Mesothelial cell of epicardium (in vitro differentiated cells): ENCODE measurements at places on chromosomes 11 and 22.

DNA sequence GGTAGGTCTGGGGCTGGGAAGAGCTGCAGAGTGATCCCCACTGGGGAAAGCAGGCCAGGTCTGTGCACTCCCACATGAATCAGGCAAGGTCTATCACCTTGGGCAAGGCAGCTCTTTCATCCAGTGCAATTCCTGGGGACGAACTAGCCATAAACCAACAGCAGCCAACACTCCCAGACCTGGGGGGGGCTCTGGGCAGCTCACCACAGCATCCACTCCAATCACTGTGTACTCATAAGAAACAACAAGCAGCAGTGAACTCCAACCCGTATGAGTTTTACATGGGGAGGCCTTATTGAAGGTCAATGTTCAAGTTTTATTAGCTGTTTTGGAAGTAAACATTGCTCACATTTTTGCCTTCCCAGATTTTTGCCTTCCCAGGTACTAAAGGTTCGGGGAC, 157.4 kb upstream of the NAV2 start:
- no peak for DNase-seq
- H3K27me3 ChIP-seq, result peaks cover 5% of the 10 kb centered on the region
- H3K4me1 ChIP-seq, result peaks cover 8% of the 10 kb centered on the region
- no peak overlapping the region for H3K4me3 ChIP-seq

DNA sequence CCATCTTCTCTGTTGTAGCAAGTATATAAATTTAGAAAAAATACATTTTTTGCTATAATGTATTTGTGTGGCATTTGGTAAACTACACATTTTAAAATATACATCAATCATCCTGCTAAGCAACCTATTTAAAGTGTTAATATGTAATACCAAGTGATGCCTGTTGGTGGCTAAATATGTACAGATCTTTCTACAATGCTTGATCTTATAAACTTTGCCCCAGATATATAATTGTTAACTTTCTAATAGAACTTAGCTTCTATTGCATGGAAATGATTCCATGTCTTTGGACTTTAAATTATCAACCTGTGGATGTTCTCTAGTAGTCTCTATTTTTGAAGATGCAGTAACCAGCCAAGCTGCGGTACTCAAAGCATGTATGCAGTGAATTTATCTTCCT, 1260.4 kb upstream of the RAG2 start:
- H3K27ac ChIP-seq, result no peak overlapping the region
- DNase-seq, result no peak
- H3K36me3 ChIP-seq, result no peaks in the 10 kb centered on the region
- H3K4me3 ChIP-seq, result no peak overlapping the region
- H3K27me3 ChIP-seq, result no peaks in the 10 kb centered on the region
- peaks cover 8% of the 10 kb centered on the region for H3K4me1 ChIP-seq

DNA sequence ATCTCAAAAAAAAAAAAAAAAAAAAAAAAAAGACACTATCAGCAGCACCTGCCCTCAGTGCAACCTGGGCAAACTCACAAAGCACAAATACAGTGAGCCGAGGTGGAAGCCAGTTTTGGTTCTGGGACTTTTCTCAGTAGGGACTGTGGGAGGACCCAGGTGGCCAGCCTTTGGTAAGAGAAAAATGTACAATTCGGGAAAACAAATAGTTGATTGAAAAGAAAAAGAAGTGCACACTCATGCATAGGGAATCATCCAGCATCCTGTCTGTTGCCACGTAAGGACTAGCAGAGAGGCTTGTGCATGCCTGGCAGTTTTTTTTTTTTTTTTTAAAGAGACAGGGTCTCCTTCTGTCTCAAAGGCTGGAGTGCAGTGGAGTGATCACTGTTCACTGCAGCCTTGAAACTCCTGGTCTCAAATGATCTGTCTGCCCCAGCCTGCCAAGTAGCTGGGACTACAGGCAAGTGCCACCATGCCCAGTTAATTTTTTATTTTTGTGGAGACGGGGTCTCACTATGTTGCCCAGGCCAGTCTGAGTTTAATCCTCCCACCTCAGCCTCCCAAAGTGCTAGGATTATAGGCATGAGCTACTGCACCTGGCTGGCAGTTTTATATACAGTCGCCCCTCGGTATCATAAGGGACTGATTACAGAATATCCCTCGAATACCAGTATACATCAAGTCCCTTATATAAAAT, 36.7 kb downstream of the TPST2 start:
- H3K4me1 ChIP-seq, result peaks cover 5% of the 10 kb centered on the region
- no peak overlapping the region for H3K4me3 ChIP-seq
- DNase-seq, result no peak
- H3K36me3 ChIP-seq, result no peaks in the 10 kb centered on the region
- no peaks in the 10 kb centered on the region for H3K27me3 ChIP-seq
- no peak overlapping the region for H3K27ac ChIP-seq

DNA sequence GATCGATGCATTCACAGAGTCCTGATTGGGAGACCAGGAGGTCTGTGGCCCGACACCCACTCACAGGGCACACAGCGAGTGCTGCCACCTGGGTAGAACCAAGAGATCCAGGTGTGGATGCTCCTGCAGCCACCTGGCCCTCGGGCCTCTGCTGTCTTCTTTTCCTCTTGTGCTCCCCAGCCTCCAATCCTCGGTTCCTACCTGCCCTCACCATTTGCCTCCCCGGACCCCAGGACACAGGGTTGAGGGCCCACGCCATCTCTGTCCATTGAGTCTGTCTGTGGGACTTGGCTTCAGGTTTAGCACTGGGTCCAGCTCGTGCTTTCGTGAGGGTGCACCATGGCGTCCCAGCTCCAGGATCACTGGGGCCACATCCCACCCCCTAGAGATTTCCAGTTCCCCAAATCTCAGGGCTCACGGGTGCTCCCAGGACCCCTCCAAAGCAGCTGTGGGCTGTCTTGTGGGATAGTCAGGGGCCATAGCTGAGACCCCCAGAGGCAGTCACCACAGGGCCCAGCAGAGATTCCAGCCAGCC, 591.1 kb downstream of the BRD1 start:
- no peaks in the 10 kb centered on the region for H3K4me1 ChIP-seq
- H3K27ac ChIP-seq, result no peak overlapping the region
- H3K4me3 ChIP-seq, result no peak overlapping the region
- no peak for DNase-seq

DNA sequence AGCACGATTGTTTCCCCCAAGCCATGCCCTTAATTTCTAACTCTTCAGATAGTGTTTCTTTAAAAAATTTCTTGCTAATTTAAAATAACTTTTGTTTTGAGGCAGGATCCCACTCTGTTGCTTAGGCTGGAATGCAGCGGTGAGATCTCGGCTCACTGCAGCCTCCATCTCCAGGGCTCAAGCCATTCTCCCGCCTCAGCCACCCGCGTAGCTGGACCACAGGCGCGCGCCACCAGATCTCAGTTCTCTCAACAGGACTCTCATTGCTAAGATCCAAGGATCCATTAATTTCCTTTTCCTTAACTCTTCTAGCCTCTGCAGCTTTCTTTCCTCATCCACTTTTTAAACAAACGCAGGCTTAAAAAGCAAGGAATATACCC, 327 bp upstream of the MED17 start:
- H3K36me3 ChIP-seq, result peaks cover 5% of the 10 kb centered on the region
- peaks cover 37% of the 10 kb centered on the region for H3K4me1 ChIP-seq
- H3K4me3 ChIP-seq, result peak overlapping the region; percentile 95
- H3K27ac ChIP-seq, result peak overlapping the region; percentile 96
- no peaks in the 10 kb centered on the region for H3K27me3 ChIP-seq
- no peak for DNase-seq

- no peaks in the 10 kb centered on the region for H3K36me3 ChIP-seq
- peaks cover 73% of the 10 kb centered on the region for H3K4me1 ChIP-seq
- no peak overlapping the region for H3K4me3 ChIP-seq
- DNase-seq, result no peak
Measured at GRCh38 chr22:31246687-31247086, 34.6 kb downstream of the LIMK2 start.
